ENCODE measurements at places on chromosomes 7 and 10.

GRCh38 chr10:22433875-22434274, 88.6 kb downstream of the SPAG6 start:
- peak; percentile 60 for DNase-seq

- peak; percentile 93 for DNase-seq
Observed at GRCh38 chr7:140212100-140212881, 35.5 kb upstream of the KDM7A start.

DNA sequence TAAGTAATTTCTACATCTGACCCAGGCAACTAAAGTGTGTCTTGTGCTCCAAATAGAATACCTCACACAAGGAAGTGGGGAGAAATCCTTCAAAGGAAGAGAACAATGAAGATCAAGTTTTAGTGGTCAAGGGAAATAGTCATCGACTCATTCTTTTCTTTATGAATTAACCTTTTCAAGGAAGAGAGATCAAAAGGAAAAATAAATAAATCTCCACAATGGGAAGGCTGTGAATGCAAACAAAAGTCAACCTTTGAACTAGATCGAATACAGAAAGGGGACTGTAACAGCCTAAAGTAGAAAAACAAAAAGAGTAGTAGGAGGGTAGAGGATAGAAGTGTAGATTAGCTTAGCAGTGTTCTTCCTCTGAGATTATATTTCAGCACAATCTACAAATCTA, 274.6 kb upstream of the COBL start:
- DNase-seq, result no peak

- no peak for DNase-seq
Observed at GRCh38 chr10:97059872-97060205, 125.9 kb downstream of the SLIT1 start.

DNA sequence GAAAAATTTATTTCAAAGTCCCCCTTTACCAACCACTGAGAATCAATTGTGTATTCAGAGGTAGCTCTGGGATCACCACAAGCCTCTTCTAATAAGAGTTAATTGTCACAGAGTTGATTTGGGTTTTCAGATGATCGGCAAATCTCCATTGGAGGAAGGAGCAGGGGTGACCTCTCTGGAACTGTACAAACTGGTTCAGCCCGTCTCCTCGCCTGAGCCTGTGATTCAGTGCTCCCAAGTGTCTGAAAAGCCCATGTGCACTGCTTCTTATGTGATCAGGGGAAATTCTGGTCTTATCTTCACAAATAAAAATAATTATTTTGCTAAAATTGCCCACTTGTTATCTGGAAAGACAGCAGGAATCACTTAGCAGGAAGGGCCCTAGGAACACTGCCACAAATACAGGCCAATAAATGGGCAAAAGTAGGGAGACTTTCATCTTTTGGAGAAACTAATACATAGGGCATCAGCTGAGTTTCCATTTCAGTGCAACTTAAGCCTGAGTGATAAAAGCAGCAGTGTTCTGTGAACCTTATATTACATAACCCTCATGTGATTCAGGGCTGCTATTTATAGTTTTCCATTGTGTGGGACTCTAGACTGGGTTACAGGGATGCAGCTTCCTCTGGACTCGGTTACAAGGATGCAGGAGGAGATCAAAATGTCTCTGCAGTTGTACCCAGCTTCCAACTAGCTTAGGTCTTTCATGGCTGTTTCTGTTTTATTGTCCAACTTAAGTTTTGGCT, 32.3 kb downstream of the CDK1 start:
- no peak for DNase-seq

GRCh38 chr10:62224606-62225005, 44.0 kb downstream of the RTKN2 start:
- DNase-seq, result no peak

DNA sequence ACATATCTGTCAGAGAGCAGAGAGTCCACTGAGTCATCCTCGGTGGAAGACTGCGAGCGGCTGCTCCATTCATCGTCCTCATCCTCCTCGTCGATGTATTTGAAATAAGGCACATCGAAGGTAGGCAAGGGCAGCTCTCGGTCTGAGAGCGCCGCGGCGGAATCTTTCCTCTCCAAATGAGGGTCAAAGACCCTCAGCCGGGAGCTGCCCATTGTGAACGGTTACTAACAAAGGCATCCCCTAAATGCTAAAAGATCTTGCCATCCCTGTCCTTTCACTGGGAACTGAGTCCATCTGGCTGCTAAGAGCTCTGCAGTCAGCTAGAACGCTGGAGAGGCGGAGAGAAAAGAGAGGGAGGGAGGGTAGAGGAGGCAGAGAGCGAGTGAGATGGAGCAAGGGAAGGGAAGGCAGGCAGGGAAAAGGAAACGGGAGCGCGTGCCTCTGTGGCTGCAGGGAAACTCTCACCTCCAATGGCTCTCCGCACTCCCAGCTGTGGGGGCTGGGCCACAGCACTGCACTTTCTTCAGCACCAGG, 163.4 kb downstream of the RAPGEF5 start:
- DNase-seq, result no peak

- no peak for DNase-seq
Observed at GRCh38 chr10:132657748-132658147, 120.2 kb downstream of the INPP5A start.

DNA sequence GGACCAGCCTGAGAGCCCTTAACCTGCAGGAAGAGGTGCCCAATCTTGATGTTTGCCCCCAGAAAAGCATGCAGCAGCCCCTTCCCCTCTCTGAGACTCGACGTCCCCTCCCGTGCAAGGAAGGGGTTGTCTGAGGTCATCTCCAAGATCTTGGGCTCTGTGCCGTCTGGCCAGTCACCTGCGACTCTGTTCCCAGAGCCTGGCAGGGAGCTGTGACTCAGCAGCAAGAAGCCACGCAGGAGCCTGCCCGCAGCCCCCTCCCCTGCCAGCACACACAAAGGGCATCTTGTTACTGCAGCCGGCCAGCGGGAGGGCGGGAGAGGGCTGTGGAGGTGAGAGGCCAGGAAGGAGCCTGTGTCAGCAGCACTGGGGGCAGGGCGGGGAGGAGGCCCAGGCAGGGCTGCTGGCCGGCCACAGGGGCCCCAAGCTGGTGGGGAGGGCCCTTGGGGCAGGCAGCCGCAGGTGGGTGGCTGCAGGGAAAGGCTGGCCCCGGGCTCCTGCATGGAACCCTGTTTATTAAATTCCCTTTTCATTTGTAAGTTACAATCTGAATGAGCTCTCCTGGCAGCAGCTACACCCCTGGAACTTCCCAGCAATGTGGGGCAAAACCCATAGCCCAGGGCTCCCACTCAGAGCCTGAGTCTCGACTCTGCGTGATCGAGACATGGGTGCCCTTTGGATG, 103.7 kb upstream of the ZMIZ1 start:
- DNase-seq, result no peak

DNA sequence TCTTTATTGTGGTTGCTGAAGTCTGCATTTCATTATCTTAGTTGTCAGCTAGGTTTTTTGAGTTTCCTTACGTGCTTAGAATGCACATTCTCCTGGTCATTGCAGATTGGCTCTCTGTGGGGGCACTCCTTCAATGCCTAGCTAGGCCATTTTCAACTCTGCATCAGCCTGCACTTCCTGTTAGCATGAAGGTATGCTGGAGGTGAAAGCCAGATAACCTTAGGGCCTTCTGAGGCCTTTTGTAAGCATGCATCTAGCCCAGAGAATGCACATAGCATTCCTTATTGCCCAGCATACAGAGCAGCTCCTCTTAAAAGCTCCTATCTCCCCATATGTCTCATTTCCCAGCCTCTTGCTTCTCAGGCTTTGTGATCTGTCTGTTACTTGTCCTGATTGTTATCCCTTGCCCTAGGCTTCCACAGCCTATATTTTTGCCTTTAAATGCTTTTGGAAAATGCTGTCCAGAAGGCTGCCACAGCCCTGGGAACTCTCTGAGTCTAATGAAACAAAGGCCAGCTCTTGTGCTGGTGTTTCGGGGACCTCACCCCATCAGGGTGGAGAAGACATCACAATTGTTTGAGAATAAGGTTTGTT, 108.1 kb upstream of the IGFBP3 start:
- no peak for DNase-seq

DNA sequence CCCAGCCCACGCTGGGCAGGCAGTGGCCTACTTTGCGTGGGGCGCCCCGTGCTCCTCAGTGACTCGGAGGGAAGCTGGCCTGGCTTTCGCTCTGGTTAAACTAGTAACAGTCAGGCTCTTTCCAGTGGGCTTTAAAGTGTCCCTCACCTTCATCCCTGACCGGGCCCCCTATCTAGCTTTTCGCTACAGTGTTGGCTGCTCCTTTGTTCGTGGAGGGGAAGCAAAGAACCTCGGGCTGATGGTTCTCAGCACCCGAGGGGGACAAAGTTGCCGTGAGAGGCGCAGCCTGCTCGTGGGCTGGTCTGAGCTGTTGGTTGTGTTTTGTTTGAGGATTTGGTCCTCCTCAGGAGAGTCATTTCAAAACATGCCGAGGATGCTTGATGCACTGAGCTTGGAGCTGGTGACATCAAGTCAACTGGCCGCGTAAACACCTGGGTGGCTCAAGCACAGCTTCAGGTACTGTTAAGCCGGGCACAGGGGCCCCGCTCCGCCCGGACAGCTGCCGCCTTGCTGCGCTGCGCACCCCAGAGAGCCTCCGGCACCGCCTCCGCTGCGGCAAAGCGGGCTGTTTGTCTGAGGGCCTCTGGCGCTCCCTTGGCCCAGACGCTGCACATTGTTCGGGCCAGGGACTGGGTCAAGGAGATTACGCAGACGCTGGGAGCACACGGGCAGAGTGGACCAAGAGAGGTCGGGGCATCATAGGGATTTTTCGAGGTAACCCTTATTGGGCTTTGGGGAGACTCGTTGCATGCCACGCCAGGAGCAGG, 1.6 kb downstream of the DLX6 start:
- no peak for DNase-seq

GRCh38 chr10:60289800-60290199, 99.9 kb downstream of the ANK3 start:
- no peak for DNase-seq

GRCh38 chr7:128197989-128198580, 43.0 kb upstream of the LEP start:
- no peak for DNase-seq

DNA sequence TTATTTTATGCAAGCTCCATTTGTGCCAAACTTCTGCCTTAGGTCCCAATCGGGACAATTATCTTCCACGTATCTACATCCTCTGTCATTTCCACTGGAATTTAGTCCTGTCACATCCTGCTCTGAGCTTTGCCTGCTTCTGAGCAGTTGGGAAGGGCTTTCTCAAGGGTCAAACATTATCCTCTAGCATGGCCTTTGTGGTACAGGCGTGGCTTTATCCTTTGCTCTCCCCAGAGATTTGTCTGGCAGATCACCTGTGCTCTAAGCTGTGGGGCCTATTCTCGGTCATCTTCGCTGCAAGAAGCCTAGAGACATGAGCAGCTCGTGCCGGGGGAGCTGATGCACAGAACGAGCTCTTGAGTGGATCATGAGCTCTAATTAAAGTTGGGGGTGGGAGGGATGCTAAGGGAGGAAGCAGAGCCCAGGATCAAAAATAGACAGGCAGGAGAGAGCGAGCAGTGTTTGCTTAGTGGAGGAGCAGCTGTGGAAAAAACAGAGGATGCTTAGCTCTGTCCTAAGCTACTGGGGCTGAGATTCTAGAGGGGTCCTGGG, 19.8 kb upstream of the TMEM273 start:
- DNase-seq, result no peak

DNA sequence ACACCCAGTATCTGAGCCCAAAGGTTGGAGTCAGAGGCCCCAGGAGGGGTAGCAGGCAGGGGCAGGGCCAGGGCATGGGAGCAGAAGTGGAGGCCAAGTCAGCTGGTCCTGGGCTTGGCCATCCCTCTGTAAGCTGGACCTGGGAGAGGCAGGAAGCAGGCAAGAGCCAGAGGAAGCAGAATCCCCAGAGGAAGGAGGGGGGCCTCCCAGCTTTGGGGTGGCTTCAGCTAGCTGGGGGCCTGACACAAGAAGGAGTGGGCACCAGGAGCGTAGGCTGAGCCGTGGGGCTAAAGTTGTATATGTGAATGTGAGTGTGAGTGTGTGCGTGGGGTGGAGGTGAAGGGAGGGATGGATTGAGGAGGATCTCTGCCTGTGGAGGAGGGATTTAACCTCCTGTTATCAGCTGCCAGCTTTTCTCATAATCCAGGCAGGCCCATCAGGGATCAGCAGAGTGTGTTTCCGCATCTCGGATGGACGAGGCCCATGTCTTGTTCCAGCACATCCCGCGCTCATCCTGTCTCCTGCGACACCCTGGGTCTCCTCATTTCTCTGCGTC, 54.0 kb downstream of the NEURL1 start:
- DNase-seq, result no peak

DNA sequence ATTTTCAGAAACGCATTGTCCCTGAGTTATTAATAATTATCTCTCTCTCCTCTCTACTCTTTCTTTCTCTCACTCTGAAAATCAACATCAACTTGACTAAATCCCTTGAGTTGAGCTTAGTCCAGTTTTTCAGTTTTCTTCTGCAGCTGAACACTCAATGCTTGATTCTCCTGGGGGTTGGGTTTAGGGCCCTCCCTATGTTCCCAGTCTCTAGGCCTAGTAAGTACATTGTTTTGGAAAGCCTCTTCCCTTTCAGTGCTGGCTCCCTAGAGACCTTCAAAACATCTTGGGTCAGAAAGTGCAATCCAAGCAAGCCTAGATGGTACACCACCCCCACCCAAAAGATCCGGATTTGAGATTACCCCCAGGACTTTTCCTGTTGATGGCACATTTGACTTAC, 488.5 kb downstream of the LRMDA start:
- DNase-seq, result no peak

- DNase-seq, result no peak
Observed at GRCh38 chr7:137020351-137020750, 151.9 kb downstream of the CHRM2 start.

- DNase-seq, result no peak
Observed at GRCh38 chr7:22435720-22436119, 64.3 kb downstream of the STEAP1B start.

- DNase-seq, result no peak
Observed at GRCh38 chr7:136964347-136964746, 95.9 kb downstream of the CHRM2 start.

GRCh38 chr10:7457478-7458316, 46.9 kb upstream of the SFMBT2 start:
- DNase-seq, result no peak

- no peak for DNase-seq
Observed at GRCh38 chr7:142646386-142647140, 102.7 kb upstream of the PRSS1 start.

- no peak for DNase-seq
Observed at GRCh38 chr10:95429639-95430038, 131.5 kb downstream of the SORBS1 start.

GRCh38 chr10:62614389-62615157, 189.9 kb upstream of the ADO start:
- DNase-seq, result peak; percentile 92

GRCh38 chr7:20296444-20296843, 34.3 kb upstream of the ITGB8 start:
- DNase-seq, result no peak

GRCh38 chr10:110501142-110501937, 3.6 kb downstream of the DUSP5 start:
- DNase-seq, result peak; percentile 92

GRCh38 chr7:95318501-95319100, 5.7 kb downstream of the PON1 start:
- DNase-seq, result no peak

- DNase-seq, result no peak
Observed at GRCh38 chr10:111298031-111298430, 221.2 kb downstream of the ADRA2A start.

- no peak for DNase-seq
Observed at GRCh38 chr10:107430446-107430845, 265.9 kb upstream of the SORCS1 start.

GRCh38 chr7:83996879-83997278, 197.7 kb downstream of the SEMA3A start:
- no peak for DNase-seq

- no peak for DNase-seq
Observed at GRCh38 chr10:51876979-51877378, 177.6 kb upstream of the CSTF2T start.

- no peak for DNase-seq
Observed at GRCh38 chr7:46071601-46072000, 150.5 kb upstream of the IGFBP3 start.

All from activated CD4-positive, alpha-beta T cell treated with anti-CD3 and anti-CD28 coated beads, Interleukin-2, amount 50 U/mL, for 16 hours (primary cell).